ENCODE measurements at places on chromosomes 2 and 18. TPM values are rescaled to one million over a fixed set of nuclear protein-coding genes. Genes with fewer than 3 reads are reported as not detected.

DNA sequence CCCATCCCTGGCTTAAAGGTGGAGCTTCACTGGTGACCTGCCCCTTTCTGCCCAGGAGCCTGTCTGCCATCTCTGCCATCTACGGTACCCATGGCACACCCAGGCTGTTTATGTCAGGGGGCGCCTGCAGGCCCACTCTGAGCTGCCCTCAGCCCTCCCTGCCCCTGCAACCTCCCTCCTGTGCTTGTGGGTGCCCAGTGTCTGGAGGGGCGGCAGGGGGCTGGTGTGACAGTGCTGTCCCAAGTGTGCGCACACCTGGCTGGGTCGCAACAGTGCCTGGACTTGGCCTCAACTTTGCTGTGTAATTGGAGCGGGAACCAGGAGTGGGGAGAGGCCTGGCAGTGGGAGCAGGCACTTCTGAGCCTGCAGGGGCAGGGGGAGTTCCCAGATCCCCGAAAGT, 102.4 kb downstream of the ALMS1 start:
- DNase-seq = no peak

GRCh38 chr2:31384351-31384750, 30.2 kb downstream of the XDH start:
- DNase-seq = peak; percentile 65

DNA sequence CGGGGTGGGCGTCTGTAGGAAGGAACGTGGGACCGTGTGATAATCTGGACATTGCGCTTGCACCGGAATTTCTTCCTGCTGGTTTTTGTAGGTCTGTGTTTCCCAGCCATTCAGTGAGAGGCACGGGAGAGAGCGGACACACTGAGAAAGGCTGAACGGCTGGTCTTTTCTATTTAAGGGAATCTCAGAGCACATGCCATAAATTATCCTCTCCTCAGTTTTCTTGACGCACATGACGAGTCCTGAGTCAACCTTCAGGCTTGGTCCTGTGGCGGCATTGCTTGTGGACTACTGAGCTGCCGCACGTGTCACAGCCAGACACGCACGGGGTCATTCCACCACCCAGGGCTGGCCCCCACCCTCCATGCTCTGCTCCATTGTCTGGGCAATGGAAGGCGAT, 519.3 kb upstream of the ID2 start:
- DNase-seq = no peak

GRCh38 chr2:193695367-193695766, 1500.6 kb upstream of the TMEFF2 start:
- DNase-seq = no peak

DNA sequence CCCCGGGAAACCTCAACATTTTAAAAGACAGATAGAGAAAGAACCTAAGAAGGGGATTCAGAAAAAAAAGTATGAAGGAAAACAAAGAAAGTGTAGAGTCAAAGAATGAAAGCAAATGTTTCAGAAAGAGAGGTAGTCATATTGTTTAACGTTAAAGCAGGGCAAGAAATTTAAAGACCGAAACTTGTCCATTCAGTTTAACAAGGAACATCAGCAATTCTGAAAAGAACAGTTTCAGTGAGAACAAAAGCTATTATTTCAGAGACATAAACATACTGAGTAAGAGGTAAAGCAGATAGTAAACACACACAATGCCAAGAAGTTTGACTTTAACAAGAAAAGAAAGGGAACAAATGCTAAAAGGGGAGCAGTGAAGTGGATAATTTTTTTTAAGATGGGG, 41.1 kb downstream of the MBD2 start:
- no peak for DNase-seq

DNA sequence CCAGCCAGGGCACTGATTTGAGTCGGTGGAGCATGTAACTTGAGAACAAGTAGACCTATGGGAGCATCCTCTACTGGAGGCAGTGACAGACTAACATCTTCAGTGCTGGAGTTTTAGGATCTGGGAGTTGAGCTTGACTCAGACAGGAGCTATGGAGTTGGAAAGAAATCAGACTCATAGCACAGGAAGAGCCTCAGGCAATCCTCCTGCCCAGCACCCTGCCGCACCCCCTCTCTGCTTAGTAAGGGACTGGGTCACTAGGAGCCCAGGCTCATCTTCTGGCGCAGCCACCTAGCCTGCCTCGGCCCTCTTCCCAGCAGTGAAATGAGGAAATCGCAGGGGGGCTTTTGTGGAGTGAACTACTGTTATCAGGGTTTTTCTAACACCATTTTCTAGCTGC, 3.6 kb downstream of the ARID5A start:
- no peak for DNase-seq

DNA sequence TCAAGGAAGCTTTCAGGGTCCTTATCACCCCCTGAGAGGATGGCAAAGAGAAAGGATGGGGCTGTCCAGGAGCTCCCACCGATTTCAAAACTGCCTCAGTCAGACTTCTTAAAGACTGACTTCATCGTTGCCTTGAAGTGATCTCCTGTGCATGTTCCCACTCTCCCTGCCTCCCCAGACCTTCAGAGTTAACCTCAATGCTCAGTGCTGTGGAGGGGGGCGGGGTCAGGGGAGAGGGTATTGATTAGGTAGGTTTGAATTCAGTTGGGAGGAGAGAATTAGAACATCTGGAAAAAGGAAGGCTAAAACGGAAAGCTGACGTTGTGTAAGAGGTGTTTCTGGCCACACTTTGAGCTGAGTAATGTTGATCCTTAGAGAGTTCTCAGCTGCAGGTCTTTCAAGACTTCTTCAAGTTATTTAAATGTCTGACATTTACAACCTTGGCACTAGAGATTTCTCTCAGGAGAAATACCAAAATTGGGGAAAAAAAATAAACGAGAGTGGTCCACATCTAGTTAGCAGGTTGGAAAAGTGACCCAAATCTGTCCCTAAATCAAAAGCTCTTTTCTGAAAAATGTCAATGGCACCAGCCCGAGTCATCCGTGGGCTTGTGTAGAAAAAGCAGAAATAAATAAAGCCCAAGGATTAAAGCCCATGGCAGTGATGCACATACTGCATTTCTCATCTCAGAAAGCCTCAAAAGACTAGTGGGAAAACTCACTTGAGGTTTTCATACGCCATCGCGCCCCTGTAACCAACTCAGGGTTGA, 134.7 kb upstream of the EPAS1 start:
- no peak for DNase-seq

GRCh38 chr18:13545514-13545913, 180.8 kb downstream of the FAM210A start:
- DNase-seq = no peak

GRCh38 chr2:179561702-179562101, 297.1 kb upstream of the SESTD1 start:
- no peak for DNase-seq

- no peak for DNase-seq
These were observed 475.6 kb upstream of the TNP1 start for GRCh38 chr2:217335341-217335966.

- DNase-seq = no peak
These were observed 20.6 kb downstream of the KCMF1 start for GRCh38 chr2:84991404-84992160.

DNA sequence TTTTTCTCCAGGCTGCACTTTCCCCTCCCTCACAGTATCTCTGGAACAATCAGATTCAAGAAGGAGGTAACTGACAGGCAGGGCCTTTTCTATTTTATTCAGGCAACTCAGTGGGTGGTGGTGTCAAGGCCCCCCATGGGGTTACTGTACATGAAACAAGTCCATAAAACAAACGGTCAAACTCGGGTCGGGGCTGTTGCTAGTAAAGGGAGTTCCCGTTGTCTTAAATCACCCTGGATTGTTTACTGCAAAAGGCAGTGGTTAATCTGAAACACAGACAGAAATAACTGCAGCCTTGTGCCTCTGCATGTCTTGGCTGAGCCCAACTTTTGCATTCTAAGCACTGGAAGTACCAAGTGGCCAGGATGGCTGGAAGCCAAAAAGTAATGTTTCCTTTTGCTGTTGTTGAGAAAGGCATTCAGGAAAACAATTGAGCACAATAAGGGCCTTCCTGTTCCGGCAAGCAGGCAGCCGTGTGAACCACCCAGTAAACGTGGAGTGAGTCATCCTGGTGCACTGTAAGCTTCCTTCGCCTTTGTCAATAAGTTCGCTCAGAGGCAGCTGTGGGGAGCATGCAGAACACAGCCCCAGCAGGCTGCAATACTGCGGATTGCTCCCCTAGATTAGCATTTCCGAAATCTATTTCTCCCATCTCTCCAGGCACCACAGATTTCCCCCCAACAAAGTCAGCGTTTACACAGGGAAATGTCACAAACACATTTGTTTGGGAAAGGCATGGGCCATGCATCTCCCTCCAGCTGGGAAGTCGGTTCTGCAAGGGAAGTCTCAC, 149.6 kb downstream of the IRS1 start:
- peak; percentile 89 for DNase-seq

DNA sequence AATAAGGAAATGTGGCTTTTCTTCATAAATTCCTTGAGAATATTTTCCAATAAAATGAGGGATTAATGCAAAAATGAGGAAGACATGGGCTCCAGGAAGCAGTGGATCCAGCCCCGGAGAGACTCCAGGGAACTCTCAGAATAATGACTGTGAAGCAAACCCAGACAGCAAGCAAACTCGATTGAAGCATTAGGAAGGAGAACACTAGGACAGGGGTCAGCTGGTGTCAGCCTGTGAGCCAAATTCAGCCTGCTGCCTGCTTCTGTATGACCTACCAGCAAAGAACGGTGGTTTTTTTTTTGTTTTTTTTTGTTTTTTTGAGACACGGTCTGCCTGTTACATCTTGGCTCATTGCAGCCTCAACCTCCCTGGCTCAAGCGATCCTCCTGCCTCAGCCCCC, 274.3 kb upstream of the FBXO11 start:
- DNase-seq = no peak

DNA sequence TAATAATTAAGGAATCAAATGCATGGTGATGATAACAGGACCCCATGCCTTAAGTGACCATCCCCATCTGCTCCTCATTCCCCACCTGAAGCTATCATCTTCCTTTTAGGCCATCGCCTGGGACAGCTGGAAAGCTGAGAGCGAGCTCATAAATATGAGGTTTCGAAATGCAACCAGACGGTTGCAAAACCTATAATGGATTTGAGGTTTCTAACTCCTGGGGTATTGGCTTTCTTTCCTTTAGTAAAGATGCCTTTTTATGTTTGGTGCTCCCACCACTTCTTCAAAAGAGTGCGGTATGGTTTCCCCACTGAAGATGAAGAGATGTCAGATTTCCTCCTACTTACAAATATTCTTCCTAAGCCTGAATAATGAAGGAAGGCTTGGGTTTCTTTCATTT, 1589.5 kb upstream of the PIK3C3 start:
- DNase-seq = no peak

DNA sequence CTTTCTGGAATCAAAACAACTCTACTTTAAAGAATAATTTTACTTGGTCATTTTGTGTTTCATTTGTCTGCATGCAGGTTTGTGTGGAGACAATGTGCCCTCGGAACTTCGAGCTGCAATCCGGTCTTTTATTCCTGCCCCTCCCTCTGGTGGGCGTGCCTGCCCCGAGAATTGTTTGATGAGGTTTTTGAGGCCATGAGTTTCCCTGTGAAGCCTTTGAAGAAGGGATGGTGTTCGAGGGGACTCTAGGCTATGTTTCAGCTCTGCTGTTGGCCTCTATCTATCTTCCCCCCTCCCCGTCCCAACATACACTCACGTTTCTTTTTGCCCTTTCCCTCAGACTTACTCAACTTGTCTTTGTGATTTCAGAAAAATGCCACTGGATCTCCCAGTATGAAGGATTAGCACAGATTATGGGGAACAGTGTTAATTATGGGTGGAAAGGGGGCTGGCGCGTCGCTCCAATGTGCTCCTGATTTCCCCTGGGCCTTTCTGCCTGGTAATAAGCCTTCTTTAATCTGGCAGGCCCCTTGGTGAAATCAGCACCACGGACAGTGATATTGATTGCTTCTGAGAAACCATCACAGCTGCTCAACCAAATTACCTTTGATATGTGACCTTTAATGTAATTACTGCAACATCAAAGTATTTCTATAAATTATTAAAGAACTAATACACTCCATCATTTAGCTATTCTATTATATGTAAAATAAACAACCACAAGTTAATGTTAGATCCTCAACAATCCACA, 82.2 kb downstream of the CELF4 start:
- peak; percentile 58 for DNase-seq

GRCh38 chr2:105118960-105119359, 81.1 kb downstream of the MRPS9 start:
- no peak for DNase-seq

GRCh38 chr2:231357931-231358330, 37.6 kb upstream of the B3GNT7 start:
- DNase-seq = no peak

DNA sequence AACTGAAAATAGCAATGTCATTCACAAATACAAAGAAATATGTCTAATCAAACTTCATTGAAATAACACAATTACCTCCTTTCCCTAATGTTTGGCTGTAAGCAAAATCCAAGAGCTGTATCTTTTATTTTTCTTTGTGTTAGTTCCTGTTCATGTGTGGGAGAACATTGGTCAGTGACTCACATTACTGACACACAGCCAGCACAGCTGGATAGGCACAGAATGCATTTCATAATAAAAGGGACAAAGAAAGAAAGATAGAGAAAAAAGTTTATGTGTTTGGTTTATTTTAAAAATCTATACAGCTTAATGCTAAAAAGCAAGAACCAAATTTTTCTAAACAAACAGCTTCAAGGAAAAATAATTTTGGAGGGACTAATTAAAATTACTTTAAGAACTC, 185.6 kb upstream of the COL3A1 start:
- no peak for DNase-seq

- no peak for DNase-seq
These were observed 73.0 kb downstream of the RRM2 start for GRCh38 chr2:10195278-10196109.

- DNase-seq = no peak
These were observed 72.6 kb upstream of the THUMPD2 start for GRCh38 chr2:39851651-39852110.

- no peak for DNase-seq
These were observed 22.5 kb upstream of the SCYGR5 start for GRCh38 chr2:227643990-227644551.

DNA sequence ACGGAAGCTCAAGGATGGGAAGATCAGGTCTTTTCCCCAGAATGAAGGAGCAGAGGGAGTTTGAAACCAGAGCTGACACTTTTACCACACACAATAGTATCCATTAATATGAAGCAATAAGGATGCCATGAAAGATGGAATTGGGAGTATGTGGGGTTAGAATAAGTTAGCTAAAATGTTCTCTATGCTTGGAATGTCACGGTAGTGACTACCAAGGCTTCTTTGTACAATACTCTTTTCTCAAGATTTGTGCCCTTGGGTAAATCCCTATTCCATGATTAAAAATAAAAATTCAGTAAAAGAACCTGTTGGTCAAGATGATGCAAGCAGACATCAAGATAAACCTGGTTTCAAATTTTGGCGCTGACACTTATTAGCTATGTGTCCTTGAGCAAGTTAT, 75.0 kb downstream of the NRXN1 start:
- DNase-seq = no peak

The TDRD15 gene
- not detected for total RNA-seq

The LYG2 gene
- not detected for total RNA-seq

The KIF5C gene
- 16.9 TPM for total RNA-seq

The CXCR4 gene
- total RNA-seq = 92.7 TPM

The SCYGR4 gene
- total RNA-seq = not detected

The C1GALT1C1L gene
- not detected for total RNA-seq

The AQP12B gene
- not detected for total RNA-seq

The RAB27B gene
- 0.45 TPM for total RNA-seq

The HOXD13 gene
- total RNA-seq = not detected

The PDE1A gene
- not detected for total RNA-seq

The PIEZO2 gene
- total RNA-seq = not detected

The ACTR2 gene
- total RNA-seq = 298 TPM

The FHL2 gene
- total RNA-seq = 3.8 TPM

Data from activated CD4-positive, alpha-beta T cell treated with anti-CD3 and anti-CD28 coated beads, Interleukin-2, amount 10 ng/mL, durations not matched to agents 24 days and 14 days (primary cell).